ENCODE measurements at places on chromosomes 5 and 9.
A peak's percentile ranks its signal among the peaks of the same experiment; 100 is the strongest.

DNA sequence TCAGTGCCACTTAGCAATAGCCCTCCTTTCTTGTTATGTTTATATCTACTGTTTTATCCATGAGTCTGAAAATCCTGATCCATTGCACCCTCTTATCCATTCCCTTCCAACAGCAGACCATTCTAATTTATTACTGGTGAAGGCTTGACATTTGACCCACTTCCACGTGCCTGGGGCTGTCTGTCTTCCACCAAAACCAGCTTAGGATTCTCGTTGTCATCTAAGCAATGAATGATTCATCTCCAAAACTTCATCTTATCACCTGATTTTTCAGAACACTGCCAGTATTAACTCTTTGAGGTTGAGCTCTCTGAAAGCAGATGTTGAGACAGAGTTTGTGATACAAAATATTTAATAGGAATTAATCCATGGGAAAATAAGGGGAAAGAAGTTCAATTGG lies 277.8 kb upstream of the FBXL7 start:
- no peak for DNase-seq

DNA sequence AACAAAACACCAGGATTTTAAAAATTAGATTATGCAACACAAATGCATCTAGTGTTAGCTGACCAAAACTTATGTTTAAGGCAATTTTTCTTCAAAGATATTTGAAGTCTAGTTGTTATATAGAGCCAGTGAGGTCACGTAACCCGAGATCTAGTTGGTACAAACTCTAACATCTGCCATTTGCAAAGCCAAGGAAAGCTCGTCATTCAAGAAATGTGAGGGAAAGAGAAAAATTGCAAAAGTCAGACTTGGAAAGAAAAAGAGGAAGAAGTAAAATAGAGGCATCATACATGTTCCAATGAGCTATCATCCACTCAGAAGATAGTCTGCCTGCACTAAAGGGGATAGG lies 293.4 kb upstream of the PUM3 start:
- no peak for DNase-seq

- DNase-seq, result peak; percentile 27
Observed at GRCh38 chr9:123834889-123835562, 94.9 kb downstream of the DENND1A start.

- DNase-seq, result no peak
Observed at GRCh38 chr9:136578915-136579649, 33.2 kb upstream of the NOTCH1 start.

DNA sequence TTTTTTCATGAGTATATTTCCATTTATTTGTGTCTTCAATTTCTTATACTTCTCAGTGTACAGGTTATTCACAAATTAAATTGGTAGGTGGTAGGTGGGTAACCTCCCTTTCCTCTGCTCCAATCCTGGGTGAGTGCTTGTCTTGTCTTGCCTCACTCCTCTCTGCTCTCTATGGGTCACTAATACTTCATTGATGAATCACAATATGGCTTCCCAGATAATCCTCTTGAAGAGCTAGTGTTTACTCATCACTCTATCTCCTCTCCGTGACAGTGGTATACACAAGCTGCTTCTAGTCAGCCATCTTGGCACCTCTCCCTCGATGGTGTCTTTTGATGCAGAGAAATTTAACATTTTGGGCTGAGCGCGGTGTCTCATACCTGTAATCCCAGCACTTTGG lies 331.8 kb upstream of the NMUR2 start:
- DNase-seq, result no peak

DNA sequence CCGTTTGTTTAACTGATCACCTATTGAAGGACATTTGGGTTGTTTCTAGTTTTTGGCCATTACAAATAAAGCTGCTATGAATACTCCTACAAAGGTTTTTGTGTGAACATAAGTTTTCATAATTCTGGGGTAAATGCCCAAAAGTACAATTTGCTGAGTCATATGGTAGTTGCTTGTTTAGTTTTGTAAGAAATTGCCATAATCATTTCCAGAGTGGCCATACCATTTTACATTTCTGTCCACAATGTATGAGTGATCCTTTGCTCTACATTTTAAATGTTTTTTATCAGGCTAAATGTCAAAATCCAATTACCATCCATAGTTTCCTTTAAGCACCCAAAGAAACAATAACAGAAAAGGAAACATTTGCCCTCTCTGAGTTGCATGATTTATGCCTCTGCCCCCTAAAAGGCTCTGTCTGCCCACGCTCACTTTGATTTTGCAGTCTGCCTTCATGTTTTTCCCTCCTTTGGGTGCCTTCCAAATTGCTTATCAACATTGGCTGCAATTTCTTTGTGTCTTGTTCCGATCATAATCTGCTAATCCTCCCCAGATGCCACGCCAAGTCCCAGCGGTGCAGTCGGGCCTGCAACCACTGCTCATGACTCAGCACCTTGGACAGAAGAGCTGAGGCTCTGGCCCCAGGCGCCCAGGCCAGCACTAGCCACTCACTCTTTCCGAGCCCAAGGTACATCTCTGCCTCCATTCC lies 339.2 kb downstream of the PIK3R1 start:
- DNase-seq, result peak; percentile 70

- no peak for DNase-seq
Observed at GRCh38 chr5:137706841-137707240, 29.0 kb downstream of the KLHL3 start.

DNA sequence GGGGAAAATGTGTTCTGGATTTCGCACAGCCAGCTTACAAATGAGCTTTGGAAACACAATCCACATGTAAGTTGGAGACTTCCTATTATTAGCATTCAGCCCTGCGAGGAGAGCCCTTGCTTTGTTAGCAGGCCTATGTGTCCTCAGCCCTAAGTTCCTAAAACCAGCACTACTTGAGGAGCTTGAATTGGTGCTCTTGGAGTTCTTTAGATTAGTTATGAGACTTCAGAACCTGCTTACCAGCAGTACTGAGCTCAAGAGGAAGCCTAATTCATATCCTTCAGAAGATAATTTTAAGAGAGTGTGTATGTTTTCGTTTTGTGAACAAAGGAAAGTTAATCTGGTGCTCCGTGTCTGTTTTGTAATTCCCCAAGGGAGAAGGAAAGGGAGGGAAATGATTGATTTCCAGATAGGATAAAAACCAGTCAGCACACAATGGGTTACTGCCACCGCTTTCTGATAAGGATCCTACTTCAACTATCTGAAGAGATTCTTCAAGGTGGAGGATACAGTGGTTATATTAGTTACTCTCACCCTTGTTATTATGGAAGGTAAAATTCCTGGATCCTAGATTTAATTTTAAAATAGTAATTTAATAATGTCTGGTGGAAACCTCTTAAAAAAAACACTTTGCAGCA lies 35.2 kb downstream of the PIK3R1 start:
- DNase-seq, result no peak

- DNase-seq, result no peak
Observed at GRCh38 chr5:98902733-98903132, 26.1 kb downstream of the CHD1 start.

DNA sequence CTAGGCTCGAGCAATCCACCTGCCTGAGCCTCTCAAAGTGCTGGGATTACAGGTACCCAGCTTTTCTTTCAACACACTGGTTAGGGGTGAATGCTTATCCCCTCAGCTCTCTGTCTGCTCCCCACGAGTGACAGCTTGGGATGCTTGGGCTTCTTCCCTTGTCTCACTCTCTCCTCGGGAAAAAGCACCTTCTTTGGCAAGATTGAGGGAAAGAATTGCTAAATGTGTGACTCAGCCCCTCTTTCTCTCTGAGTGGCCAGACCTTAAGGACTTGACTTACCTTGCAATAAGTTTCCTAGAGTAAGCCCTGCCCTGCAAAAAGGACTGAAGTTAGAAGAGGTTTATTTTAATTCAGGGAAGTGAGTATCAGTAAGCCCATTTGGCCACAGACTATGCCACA lies 68.1 kb upstream of the ERBIN start:
- no peak for DNase-seq

DNA sequence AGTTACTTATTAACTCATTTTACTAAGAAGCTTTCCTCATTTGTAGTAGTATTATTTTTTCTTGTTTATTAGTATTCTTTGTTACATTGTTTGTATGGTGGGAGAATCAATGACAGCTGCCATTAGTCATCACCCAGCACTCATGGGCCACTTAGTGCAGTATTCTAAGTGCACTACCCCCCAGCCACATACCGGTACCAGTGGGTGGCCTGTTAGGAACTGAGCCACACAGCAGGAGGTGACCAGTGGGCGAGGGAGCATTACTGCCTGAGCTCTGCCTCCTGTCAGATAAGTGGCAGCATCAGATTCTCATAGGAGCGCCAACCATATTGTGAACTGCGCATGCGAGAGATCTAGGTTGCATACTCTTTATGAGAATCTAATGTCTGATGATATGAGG lies 24.2 kb upstream of the CAMLG start:
- DNase-seq, result no peak

- DNase-seq, result no peak
Observed at GRCh38 chr9:137145731-137146526, 7.0 kb downstream of the GRIN1 start.

DNA sequence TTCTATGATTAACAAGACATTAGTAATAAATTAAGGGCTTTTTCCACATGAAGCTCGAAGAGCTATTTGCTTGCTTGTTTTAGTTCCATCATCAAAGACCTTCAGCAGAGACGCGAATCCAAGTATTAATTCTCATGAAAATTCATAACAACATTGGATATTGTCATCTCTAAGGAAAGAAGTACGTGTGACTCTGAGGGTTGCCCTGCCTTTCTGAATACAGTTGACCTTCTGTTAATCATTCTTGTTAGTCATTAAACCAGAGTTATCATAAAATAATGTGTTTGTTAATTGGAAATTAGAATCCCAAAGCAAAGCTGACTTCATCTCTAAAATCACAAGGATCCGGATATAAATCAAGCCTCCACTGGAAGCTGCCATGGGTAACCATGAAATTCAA lies 222.5 kb downstream of the ZNF608 start:
- no peak for DNase-seq

GRCh38 chr9:130027533-130028365 lies 15.2 kb downstream of the FNBP1 start:
- no peak for DNase-seq

DNA sequence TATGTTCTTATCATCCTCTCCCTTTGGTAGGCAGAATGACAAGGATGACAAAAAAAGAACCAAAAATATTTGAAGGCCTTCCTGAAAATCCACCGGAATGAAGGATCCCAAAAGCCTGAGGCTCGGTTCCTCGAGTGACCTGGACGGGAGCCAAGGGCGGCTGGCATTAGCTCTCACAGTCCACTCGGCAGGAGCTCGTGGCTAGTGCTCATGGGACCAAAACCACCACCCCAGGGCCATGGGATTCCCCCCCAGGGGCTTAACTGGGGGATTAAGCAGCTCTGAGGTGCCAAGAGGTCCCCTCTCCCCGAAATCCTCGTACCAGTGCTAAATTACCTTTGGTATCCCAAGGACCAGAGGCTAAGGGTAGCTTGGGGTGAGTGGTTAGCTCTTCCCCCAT lies 586 bp upstream of the PDZD2 start:
- DNase-seq, result no peak

DNA sequence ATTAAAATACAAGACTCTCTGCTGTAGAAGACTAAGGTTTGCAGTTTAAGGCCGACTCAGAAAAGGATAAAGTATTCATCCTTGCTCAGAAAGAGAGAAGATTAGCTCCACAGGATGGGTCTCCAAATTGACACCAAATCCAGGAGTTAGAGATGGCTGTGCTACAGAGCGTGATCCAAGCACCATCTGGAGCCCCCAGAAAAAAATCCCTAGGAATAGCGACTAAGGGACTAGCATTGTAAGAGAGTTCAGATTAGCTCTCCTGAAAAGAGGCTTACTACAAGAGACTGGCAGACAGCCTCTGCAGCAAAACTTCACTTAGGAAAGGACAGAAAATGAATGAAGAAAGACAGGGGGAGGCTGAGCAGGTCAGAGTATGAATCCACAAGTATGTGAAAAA lies 3.7 kb downstream of the SIL1 start:
- no peak for DNase-seq

GRCh38 chr5:58921159-58921558 lies 338.3 kb downstream of the RAB3C start:
- no peak for DNase-seq

DNA sequence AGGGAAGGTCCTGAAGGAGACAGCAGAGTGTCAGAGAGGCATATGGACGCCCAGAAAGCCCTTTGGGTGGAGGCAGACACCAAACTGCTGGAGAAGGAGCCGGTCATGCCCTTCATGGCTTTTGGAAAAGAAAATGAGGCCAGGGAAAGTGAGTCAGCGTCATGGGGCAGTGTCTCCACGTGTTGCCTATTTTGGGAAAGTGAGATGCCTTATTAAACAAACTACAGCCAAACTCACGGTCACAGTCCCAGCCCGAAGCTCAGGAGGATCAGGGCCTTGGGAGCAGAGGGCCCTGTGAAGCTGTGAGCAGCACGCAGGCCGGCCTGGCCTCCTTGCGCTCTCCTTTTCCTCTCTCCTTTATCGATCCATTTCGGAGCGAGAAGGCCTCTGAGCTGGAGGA lies 25.0 kb downstream of the RGS3 start:
- peak; percentile 16 for DNase-seq

GRCh38 chr9:108694170-108694569 lies 161.6 kb downstream of the ACTL7B start:
- no peak for DNase-seq

- DNase-seq, result no peak
Observed at GRCh38 chr5:91179018-91179417, 204.1 kb downstream of the ARRDC3 start.

- DNase-seq, result no peak
Observed at GRCh38 chr5:63261695-63262094, 683.1 kb downstream of the LRRC70 start.

GRCh38 chr5:137265457-137265856 lies 233.7 kb downstream of the SPOCK1 start:
- no peak for DNase-seq

DNA sequence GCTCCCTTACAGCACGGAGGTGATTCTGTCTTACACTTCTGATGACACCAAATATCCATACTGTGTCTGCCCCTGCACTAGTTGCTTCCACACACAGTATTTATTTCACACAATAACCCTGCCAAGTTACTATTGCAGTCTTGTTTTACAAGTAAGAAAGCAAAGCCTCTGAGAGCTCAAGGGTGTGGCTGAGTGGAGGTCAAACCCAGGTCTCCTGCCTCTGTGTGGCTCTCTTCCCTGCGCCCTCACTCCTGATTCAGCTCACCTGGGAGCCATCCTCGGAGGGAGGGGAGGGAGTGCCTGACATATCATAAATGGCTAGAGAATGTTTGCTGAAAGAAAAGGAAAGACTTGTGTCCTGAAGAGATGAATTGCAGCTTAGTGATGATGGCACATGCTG lies 41.0 kb downstream of the MVB12B start:
- DNase-seq, result no peak

DNA sequence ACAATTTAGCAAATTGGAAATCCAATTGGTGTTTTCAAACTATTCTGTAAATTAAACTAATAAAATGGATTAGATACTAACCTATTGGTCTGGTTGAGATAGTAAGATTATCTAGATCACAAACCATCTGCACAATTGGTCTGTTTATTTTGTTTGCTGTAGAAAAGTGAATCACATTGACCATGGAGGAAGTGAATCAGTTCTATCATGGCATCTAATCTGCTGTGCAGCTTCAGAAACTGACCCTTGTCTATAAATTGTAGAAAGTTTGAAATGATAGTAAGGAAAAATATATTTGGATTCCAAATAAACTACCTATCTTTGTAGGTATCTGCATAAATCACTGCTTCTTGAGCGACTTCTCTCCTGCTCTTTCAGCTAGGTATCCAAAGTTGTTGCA lies 1865.4 kb downstream of the MAT2B start:
- no peak for DNase-seq

GRCh38 chr9:95043826-95044225 lies 273.7 kb downstream of the FANCC start:
- no peak for DNase-seq
